ENCODE measurements at places on chromosomes 6 and 20. TPM values are rescaled to one million over a fixed set of nuclear protein-coding genes. Genes with fewer than 3 reads are reported as not detected.

Gene MUCL3
- 0.13 TPM for polyA plus RNA-seq

Gene RGS17
- 2.3 TPM for polyA plus RNA-seq

Gene SLC17A9
- 54.5 TPM for polyA plus RNA-seq

Gene CFAP61
- 0.18 TPM for polyA plus RNA-seq

Gene PGC
- polyA plus RNA-seq = 2.5 TPM

DNA sequence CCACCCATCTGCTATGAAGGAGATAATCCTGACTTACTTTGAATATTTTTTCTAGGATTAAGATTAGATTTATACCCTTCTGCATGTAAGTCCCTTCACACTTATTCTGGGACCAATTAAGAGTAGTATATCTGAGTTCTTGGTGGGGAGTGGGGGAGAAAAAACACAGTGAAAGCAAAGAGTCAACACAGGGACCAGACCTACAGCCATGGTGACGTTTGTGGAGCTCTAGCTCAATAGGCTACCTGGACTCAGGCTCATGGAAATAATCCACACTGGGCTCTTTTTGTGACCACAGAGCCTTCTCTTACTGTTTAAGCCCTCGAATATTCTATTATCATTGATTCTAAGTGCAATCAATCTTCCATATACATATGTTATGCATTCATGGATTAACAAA is 491.4 kb downstream of the LMBRD1 start:
- no peak for DNase-seq

DNA sequence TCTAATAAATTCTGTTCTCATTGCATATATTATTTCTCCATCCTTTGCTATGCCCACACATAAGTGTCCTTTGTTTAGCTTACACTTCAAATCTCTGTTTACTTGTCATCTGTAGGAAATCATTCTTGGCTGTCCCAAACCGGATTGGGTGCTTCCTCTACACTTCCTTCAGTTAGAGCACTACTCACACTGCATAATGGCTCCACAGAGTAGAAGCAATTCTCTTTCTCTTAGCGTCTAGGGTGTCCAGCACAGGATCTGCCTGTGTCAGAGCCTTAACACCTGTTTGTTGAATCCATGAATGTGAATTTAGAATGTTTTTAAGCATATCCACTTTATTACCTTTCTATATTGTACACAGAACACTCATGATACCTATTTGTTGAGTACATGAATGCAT is 87.0 kb upstream of the BMP2 start:
- DNase-seq = no peak

DNA sequence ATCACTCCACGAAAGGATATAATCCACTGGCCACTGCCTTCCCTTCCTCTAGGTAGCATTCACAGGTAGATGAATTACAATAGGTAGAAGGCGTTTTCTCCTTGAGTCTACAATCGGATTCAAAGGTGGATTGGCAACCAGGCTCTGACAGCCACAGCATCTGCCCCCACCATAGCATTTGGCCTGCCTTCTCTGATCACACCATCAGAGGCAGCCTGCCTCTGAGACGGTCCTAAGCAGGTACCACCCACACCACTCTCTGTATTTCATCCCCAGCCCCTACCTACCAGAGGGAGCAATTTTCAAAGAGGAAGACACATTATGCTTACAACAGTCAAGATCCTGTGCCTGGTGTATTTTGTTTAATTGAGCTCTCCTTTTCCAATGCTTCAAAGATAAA is 210.5 kb upstream of the SPTLC3 start:
- no peak for DNase-seq

DNA sequence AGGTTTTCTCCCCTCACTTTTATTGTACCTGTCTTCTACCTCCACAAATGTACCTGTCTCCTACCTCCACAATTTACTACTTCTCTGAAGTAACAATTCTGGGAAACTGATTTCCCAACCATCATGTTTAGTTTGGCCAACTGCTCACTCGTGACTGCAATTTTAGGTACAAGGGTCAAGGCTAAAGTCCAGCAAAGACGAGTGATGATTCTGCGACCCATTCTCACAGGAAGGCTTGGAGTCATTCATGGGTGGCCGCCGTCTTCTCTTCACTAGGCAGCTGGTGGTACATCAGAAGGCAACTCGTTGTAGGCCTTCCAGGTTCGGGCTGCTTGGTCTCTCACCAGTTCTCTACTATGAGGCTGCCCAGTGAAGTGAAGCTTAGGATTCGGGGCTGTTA is 483.8 kb upstream of the JARID2 start:
- DNase-seq = no peak

GRCh38 chr6:16993396-16993795 is 108.5 kb upstream of the STMND1 start:
- no peak for DNase-seq

DNA sequence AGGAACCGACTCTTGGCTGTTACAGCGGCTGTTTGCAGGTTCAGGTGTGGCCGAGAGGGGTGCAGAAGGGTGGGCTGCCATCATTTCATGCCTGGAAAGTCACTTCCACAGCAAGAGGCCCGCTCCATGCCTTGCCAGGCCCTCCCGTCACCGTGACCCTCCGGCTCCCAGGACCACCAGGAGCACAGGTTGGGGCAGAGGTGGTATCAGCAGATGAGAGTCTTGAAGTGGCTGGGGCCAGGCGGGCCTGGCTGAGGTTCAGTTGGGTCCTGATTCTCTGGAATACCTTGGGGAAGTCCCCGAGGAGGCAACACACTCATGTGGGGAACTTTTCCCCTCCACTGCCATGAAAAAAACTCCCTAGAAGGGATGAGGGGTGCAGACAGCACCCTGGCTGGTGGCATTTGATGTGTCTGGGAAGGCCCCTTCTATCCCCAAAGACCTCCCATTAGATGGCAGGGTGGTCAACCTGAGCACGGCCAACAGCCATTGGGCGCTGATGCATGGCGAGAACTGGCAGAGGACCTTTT is 34.2 kb upstream of the IRF4 start:
- no peak for DNase-seq

DNA sequence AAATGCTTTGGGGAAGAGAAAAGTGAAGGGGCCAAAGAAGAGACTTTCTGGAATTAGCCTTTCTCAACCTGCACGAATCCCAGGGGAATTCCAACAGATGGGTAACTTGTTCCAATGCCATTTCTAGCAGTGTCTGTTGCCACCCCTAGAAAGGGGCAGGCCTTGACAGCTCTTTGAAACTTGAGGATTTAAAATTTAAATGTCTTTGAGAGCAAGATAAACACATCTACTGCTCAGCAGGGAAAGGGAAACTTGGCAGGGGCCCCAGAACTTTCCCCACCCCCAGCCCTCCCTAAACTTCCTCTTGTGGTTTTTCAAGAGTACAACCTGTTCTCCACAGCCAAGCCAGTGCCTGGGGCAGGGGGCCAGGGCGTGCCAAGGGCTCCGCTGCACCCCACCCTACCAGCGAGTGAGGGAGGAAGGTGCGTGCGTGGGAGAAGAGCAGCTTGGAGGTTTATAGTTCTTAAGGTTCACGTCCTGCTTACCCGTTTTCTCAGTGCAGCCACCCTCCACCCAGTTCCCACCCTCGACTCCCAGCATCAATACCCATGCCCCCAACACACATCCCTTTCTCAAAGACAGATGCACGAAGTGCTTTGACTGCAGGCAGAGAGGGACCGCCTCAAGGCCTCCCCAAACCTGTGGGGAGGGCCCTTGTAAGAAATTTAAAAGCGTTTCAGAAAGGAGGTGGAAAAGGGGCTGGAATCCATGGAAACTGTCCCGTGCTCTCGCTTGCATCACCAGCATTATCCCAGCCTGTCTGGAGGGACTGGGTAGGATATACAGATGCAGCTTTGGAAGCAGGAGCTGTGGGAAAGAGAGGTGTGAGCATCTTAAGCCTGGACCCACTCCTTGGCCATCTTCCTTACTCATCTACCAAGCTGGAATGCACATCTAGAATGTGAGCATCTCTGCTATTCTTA is 4.5 kb upstream of the TAF8 start:
- DNase-seq = peak; percentile 90

DNA sequence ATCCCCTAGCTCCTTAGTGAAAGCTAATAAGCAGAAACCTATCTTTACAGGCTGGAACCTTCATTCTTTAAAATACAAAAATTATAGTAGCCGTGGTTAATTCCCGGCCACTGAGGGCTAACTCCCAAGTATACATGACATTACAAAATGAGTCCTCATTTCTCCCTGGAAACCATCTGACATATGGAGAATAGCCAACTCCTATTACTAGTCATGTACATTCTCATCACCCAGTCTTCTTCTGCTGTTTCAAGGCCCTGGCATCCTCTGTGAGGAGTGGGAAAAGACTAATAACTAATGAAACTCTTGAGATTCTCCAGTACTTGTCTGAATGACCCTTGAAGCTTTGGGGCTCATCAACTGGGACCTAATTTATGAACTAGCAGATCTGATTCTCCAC is 30.2 kb downstream of the CSNK2A1 start:
- no peak for DNase-seq

GRCh38 chr6:141349710-141350109 is 783.0 kb upstream of the GJE1 start:
- DNase-seq = no peak

DNA sequence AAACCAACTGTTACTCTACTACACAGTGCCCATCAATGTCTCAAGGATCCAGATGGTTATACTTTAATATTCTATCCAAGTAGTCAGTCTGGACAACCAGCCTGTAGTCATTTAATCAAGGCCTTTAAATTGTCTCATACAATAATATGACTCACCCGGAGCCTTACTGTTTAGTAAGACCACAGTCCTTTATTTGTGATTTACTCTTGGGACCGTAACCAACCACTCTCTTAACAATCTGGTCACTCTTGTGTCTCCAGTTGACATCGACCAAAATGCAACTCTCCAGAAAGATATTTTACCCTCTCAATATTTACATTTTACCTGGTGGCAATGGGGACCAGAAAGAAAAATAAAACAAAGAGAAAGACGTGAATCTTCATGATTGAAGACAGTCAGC is 14.9 kb downstream of the DEFB114 start:
- DNase-seq = no peak

DNA sequence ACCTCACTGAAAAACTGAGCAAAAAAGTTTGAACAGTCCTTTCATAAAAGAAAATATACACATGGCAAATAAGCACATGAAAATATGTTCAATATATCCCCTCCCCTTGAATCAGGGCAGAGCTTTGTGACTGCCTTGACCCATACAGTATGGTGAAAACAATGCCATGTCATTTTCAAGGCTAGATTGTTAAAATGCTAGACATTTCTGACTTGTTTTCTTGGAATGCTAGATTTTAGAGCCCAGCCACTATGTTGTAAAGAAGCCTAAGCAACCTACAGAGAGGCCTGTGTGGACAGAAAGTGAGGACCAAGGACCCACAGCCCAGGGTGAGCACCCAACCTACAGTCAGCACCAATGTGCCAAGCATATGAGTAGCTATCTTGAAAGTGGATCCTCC is 17.1 kb upstream of the ASF1A start:
- no peak for DNase-seq

Data from aorta (tissue), 5 donors.